Spleen (tissue), 13 donors: ENCODE measurements at places on chromosomes 2 and 18.
A peak's percentile ranks its signal among the peaks of the same experiment; 100 is the strongest.

- DNase-seq: no peak
Measured at GRCh38 chr2:118477111-118477862, 370.2 kb downstream of the EN1 start.

- no peak for DNase-seq
Measured at GRCh38 chr2:16933355-16933754, 267.7 kb upstream of the CYRIA start.

GRCh38 chr2:165895974-165896373, 57.6 kb downstream of the TTC21B start:
- DNase-seq: no peak

DNA sequence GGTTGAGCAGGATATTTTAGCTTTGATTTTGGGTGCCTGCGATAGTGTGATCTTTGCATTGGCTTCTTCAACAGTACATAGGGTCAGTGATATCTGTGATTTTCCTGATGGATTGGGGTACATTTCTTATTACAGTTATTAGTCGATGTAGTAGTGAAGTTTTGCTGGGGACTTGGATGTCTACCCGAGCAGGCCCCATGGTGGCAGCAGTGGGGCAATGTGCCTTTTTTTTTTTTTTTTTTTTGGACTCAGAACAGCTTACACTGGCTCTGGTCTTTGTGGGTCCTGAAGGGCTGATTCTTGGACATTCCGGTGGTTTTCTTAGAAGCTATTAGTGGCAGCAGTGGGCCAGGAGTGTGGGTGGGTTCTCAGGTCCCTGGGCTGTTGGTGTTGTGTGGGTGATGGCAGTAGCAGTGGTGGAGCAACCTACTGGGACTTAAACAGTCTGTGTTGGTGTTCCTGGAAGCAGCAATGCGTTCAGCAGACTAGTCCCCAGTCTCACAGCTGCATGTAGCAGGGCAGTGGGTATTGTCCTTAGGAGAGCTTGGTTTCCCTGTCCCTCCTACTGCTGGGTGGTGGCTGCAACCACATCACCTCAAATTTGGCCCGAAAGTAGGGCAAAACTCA, 53.7 kb upstream of the SLC4A10 start:
- no peak for DNase-seq

GRCh38 chr2:177175917-177176668, 36.5 kb upstream of the HNRNPA3 start:
- DNase-seq: no peak

GRCh38 chr2:218405746-218406208, 6.1 kb downstream of the CTDSP1 start:
- peak; percentile 88 for DNase-seq

- no peak for DNase-seq
Measured at GRCh38 chr18:48003426-48004349, 73.2 kb upstream of the SMAD2 start.

GRCh38 chr2:70143314-70144150, 47.3 kb downstream of the C2orf42 start:
- peak; percentile 87 for DNase-seq

DNA sequence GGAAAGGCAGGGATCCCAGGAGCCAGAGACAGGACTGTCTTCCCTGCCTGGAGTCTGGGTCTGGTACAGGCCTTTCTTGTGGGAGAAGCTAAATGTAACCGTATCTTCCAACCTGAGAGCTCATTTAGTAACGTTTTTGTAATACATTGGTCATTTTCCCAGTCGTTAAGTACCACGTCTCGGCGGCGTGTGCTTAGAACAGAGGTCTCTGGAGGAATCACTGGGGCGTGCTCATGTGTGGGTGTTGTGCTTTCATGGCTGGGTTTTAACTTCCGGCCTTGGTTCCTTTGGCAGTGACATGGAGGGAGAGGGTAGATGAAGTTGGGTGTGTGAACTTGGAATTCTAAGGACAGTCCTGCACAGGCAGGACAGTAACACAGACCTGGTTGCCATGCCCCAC, 79.7 kb downstream of the NCK2 start:
- no peak for DNase-seq

GRCh38 chr2:43105586-43106558, 120.5 kb downstream of the ZFP36L2 start:
- DNase-seq: peak; percentile 85

DNA sequence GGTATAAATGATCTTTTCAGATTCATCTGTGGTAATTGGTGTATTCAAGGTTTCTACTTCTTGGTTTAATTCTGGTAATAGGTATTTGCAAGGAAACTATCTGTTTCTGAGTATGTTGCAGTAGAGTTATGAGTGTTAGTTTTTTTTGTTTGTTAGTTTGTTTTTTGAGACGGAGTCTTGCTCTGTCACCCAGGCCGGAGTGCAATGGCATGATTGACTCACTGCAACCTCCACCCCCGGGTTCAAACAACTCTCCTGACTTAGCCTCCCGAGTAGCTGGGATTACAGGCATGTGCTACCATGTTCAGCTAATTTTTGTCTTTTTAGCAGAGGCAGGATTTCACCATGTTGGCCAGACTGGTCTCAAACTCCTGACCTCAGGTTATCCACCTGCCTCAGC, 60.9 kb upstream of the IL1R2 start:
- no peak for DNase-seq

DNA sequence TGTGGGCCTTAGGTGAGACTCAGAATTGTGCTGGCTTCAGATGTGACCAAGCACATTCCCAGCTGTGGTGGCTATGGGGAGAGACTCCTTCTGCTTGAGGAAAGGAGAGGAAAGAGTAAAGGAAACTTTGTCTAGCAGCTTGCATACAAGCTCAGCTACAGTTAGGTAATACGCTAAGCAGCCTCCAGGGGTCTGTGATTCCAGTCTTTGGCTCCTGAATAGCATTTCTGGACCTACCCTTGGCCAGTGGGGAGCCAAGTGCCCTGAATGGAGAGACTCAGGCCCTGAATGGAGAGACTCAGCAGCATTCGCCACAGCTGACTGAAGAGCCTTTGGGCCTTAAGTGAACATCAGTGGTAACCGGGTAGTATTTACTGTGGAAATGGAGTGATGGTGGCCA, 227.4 kb upstream of the CDH7 start:
- DNase-seq: no peak

DNA sequence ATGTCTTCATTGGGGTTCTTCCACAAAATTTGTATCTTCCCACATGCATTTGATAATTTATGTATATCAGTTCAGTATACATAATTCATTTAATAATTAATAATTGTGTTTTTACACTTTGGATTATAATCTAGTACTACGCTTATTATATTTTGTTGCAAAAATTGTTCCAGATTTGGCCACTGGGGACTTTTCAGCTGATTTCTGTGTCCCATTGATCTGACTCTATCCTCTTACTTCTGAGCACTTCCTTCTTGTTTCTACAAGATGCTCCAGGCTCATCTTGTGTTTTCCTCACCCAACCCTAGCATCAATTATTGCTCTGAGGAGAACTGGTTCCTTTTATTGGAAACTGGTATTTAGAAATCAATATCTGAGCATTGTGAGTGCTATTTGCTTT, 215.3 kb upstream of the CDH19 start:
- no peak for DNase-seq

- DNase-seq: no peak
Measured at GRCh38 chr18:8174771-8175170, 434.5 kb upstream of the RAB12 start.

DNA sequence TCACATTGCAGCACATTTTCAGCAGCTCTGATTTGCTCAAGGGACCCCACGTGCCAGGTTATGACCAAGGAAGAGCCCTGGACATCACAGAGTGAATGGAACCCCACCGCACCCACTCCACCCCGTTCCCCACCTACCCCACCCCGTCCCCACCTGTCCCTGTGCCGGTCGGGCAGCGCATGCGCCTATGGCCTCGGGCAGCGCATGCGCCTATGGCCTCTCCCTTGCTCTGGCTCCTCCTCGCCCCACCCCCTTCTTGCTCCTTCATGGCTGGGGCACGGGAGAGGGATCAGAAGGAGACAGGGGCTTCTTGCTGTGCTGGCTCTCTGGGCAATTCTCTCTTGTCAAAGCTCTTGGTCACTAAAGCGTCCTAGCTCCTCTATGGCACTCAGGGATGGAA, 371.8 kb upstream of the HS6ST1 start:
- DNase-seq: no peak

GRCh38 chr2:160210599-160211138, 10.6 kb upstream of the ITGB6 start:
- DNase-seq: peak; percentile 90

GRCh38 chr2:15223887-15224286, 337.2 kb downstream of the NBAS start:
- DNase-seq: no peak

GRCh38 chr2:28374331-28374730, 18.3 kb upstream of the FOSL2 start:
- peak; percentile 56 for DNase-seq

DNA sequence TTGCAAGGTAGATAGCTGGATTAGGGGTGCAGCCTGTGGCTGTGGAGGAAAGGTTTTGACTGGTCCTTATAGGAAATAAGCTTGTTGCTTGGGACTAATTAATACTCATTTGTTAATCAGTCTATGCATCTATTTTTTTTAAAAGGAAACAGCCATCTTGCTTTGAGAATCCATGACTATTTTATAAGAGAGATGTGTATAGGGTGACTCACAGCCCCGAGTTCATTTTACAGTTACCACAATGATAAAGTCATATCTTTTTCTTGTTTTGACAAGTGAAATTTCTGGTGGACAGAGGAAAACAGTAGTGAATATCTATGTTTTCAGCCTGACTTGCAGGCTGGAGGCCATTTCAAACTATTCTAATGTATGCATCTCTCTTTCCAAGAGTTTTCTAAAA, 193.5 kb upstream of the CCDC68 start:
- DNase-seq: no peak

DNA sequence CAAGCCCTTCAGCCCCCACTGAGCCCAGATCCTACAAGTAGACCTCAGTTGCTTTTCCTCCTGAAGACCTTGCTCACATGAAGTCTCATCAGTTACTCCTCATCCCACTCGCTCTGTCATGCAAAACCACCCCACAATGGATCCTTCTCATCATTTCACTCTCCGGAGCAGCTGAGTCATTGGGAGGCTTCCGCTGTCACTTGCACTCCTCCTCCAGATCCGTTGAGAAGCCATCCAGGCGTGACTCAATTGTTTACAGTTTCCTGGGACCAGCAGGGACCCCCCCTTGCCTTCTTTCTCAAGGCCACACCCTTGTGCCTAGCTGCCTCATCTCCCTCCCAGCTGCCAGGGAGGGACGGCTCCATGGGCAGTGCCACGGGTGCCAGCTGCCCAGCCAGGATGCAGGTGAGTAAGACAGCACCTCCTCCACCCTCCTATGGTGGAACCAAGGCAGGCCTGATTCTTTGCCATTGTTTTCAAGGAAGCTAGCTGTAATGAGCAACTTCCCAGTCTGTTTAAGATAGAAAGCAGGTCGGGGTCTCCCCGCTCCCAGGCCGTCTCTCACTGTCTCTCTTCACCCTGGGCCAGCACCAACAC, 16.3 kb downstream of the GPR55 start:
- peak; percentile 62 for DNase-seq

DNA sequence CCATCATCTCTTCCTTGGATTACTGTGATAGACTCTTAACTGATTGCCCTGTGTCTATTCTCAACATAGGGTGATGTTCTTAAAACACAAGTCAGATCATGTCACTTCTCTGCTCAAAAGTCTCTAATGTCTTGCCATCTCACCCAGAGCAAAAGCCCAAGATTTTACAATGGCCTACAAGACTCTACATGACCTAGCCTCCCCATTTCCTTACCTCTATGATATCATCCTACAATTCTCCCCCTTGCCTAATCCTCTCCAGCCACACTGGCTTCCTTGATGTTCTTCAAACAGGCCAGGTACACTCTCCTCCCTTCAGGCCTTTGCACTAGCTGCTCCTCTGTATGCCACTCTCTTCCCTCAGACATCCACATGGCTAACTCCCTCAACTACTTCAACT, 55.1 kb downstream of the ROCK1 start:
- DNase-seq: no peak

DNA sequence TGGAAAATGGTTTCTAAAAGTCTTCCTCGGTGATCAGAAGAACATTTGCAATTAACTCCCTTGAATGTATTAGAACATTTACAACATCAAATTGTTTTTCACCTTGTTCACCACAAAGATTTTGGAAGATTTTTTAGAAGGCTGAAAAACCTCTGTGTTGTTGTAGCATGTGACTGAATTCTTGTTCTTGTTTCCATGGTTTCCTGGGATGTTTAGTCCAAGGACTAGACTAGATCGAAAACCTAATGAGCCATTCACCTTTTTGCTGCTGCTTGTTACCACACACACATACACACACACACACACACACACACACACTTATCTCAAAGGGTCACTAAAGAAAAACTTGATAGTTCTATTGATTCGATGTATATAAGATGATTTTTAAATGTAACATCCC, 380.0 kb downstream of the LRRTM4 start:
- no peak for DNase-seq

GRCh38 chr18:63346031-63346430, 21.0 kb downstream of the KDSR start:
- no peak for DNase-seq

DNA sequence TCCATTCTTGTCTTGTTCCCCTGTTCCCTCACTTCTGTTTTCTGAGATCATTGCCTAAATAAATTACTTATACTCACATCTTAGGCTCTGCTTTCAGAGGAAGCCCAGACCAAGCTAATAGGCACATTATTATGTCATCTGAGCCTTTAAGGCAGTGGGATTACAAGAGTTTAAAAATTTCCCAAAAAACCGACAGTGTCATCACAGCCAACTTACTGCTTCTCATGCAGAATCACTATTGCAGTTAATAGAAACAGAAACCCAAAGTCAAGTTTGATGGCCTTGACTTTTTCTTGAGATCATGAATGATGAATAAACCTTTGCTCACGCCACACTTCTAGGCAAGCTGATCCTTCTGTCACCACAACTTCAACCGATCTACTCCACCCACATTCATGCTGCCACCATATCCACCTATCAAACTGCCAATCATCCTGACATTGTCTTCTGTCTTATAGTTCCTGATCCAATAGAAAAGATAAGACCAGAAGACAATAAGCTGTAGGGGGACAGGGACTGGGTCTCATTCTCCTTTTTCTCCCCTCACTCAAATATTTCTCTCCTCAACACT, 142.7 kb upstream of the CREB1 start:
- DNase-seq: no peak

- peak; percentile 71 for DNase-seq
Measured at GRCh38 chr2:219574484-219575311, 2.6 kb downstream of the INHA start.

GRCh38 chr18:63686871-63687270, 15.9 kb upstream of the SERPINB11 start:
- DNase-seq: no peak

DNA sequence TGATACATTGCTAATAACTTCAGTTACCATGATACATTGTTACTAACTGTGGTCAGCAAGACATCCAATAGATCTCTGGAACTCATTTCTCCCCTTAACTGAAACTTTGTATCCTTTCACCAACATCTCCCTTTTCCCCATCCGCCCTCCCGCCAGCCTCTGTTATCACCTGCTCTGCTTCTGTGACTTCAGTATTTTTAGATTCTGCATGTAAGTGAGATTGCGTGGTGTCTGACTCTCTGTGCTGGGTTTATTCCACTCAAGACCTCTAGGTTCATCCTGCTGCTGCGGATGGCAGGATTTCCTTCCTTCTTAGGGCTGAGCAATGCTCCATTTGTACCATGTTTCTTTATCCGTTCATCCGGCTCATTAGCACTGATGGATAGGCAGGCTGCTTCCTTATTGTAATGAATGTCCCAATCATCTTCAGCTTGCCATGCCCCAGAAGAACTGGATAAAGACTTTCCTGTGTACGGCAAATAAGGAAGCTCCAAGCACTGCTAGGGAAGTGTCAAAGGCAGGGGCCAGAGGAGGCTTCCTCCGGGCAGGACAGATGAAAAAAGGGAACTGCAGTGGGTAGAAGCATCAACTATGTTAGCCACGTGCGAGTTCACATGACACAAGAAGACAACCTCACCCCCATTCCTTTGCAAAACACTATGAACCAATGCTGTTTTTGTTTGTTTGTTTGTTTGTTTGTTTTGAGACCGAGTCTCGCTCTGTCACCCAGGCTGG, 113.4 kb downstream of the EIPR1 start:
- DNase-seq: no peak
